Thyroid gland (tissue), 4 donors: ENCODE measurements at places on chromosomes 1 and 21. TPM values are rescaled to one million over a fixed set of nuclear protein-coding genes. Genes with fewer than 3 reads are reported as not detected.
A peak's percentile ranks its signal among the peaks of the same experiment; 100 is the strongest.

- no peaks in the 10 kb centered on the region for H3K4me1 ChIP-seq
- no peaks in the 10 kb centered on the region for H3K27me3 ChIP-seq
- no peaks in the 10 kb centered on the region for H3K36me3 ChIP-seq
- H3K4me3 ChIP-seq: no peak overlapping the region
Measured at GRCh38 chr1:63991685-63992084, 211.7 kb upstream of the UBE2U start.

DNA sequence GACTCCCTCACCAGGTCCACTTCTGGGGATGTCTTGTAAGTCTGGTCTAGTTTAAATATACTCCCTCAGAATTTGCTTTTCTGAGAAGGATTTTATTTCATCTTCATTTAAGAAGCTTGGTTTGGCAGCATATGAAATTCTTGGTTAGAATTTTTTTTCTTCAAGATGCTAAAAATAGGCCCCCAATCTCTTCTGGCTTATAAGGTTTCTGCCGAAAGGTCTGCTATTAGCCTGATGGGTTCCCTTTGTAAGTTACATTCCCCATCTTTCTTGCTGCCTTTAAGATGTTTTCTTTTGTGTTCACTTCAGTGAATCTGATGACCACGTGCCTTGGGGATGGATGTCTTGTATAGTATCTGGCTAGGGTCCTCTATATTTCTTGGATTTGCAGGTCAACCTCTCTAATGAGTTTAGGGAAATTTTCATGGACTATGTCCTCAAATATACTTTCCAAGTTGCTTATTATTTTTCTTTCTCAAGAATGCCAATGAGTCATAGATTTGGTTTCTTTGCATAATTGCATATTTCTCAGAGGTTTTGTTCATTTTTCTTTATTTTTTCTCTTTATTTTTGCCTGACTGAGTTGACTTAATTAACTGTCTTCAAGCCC lies 19.4 kb downstream of the TCP10L start:
- no peaks in the 10 kb centered on the region for H3K4me1 ChIP-seq

GRCh38 chr1:205301842-205302588 lies 19.5 kb downstream of the NUAK2 start:
- no peaks in the 10 kb centered on the region for H3K27me3 ChIP-seq
- peaks cover 34% of the 10 kb centered on the region for H3K36me3 ChIP-seq
- H3K4me1 ChIP-seq: peaks cover 48% of the 10 kb centered on the region

GRCh38 chr1:224635356-224635755 lies 19.2 kb downstream of the CNIH3 start:
- no peak overlapping the region for H3K27ac ChIP-seq
- H3K4me3 ChIP-seq: no peak overlapping the region
- no peaks in the 10 kb centered on the region for H3K4me1 ChIP-seq

DNA sequence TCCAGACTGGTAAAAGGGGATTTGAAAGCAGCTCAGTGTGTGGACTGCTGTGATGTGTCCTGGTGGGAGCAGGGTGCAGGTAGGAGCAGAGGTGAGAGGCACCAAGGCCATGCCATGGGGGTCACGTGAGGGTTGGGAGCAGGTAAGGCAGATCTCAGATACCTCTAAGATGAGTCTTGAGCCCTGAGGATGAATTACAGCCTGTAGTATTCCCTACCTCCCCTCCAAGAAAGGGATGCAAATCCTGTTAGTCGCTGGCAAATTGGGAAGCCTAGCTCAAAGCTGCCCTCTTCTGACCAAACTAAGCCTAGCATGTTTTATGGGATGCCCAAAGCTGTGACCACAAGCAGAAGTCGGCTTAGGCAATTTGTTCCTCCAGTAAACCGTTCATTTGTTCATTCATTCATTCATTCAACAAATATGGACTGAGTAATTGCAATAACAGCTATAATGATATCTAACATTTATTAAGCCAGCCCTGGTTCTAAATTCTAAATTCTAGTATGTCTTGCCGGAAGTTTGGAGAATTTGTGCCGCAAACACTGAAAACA lies 3.9 kb upstream of the NUAK2 start:
- H3K27ac ChIP-seq: no peak overlapping the region
- no peak overlapping the region for H3K4me3 ChIP-seq

DNA sequence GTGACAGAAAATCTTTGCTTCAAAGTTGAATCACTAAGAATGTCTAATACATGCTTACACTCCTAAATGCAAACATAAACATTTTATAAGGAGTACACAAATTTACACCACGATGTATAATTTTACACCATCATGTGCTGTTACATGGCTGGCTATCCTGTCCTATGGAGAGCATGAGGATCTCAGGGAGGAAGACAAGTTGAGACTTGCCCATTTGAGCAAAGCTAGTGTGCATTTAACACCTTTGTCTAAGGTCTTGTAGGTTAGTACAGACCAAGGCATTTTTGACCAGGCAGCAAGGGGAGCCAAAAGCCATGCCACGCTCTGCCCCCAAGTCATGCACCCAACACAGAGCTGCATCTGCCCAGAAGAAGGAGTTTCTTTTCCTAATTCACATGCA lies 14.5 kb upstream of the COG2 start:
- H3K4me1 ChIP-seq: no peaks in the 10 kb centered on the region
- no peak for DNase-seq
- no peaks in the 10 kb centered on the region for H3K36me3 ChIP-seq
- H3K4me3 ChIP-seq: no peak overlapping the region

DNA sequence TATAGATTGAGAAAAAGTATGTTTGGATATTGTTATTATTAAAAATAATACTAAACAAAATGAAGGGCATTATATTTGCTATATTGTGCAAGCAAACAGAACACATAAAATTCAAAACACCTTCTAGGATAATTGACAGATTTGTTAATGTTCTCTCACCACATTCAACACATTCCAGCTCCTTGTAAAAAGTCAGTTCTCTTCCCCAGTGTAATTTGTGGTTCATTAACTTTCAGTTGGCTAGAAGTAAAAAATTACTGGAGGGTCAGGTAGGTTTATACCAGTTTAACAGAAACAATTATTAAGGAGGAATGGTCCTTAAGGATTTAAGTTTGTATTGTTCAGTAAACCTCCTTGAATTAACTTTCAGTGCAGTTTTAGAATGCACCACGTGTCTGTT lies 1235.3 kb upstream of the ADGRL2 start:
- no peaks in the 10 kb centered on the region for H3K36me3 ChIP-seq
- no peaks in the 10 kb centered on the region for H3K4me1 ChIP-seq
- H3K4me3 ChIP-seq: no peak overlapping the region
- no peaks in the 10 kb centered on the region for H3K27me3 ChIP-seq
- H3K27ac ChIP-seq: no peak overlapping the region

- H3K27me3 ChIP-seq: no peaks in the 10 kb centered on the region
- peak; percentile 21 for DNase-seq
- H3K27ac ChIP-seq: no peak overlapping the region
- no peaks in the 10 kb centered on the region for H3K36me3 ChIP-seq
- H3K4me1 ChIP-seq: no peaks in the 10 kb centered on the region
Measured at GRCh38 chr21:26405735-26406361, 167.2 kb downstream of the CYYR1 start.

- no peaks in the 10 kb centered on the region for H3K4me1 ChIP-seq
- no peaks in the 10 kb centered on the region for H3K36me3 ChIP-seq
- no peak for DNase-seq
- H3K27me3 ChIP-seq: no peaks in the 10 kb centered on the region
- H3K4me3 ChIP-seq: no peak overlapping the region
- no peak overlapping the region for H3K27ac ChIP-seq
Measured at GRCh38 chr1:22995774-22996173, 19.9 kb downstream of the TEX46 start.

DNA sequence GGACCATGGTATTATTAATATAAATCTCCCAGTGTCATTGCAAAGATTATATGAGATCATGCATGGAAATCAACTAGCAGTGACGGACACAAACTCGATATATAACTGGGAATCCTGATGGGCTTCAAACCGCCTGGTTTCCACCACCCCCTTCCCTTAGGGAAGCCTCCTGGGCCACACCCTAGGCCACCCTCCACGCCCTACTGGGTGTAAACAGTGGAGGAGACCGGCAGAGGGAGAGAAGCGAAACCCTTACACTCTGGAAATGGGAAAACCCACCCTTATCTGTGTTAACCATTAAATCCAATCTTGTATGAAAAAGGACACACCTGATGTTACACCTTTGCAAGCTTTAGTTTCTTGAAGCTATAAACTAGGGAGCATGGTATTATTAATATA lies 595 bp upstream of the ZNHIT6 start:
- H3K27me3 ChIP-seq: no peaks in the 10 kb centered on the region
- no peaks in the 10 kb centered on the region for H3K36me3 ChIP-seq
- no peak for DNase-seq
- H3K4me3 ChIP-seq: no peak overlapping the region

- no peaks in the 10 kb centered on the region for H3K4me1 ChIP-seq
- H3K4me3 ChIP-seq: no peak overlapping the region
- no peaks in the 10 kb centered on the region for H3K27me3 ChIP-seq
- no peaks in the 10 kb centered on the region for H3K36me3 ChIP-seq
- DNase-seq: no peak
- H3K27ac ChIP-seq: no peak overlapping the region
Measured at GRCh38 chr21:42694751-42695696, 41.6 kb downstream of the PDE9A start.

- no peaks in the 10 kb centered on the region for H3K36me3 ChIP-seq
- no peak overlapping the region for H3K4me3 ChIP-seq
- H3K4me1 ChIP-seq: peaks cover 8% of the 10 kb centered on the region
- H3K27me3 ChIP-seq: no peaks in the 10 kb centered on the region
Measured at GRCh38 chr1:24339996-24340395, 20.8 kb downstream of the GRHL3 start.

DNA sequence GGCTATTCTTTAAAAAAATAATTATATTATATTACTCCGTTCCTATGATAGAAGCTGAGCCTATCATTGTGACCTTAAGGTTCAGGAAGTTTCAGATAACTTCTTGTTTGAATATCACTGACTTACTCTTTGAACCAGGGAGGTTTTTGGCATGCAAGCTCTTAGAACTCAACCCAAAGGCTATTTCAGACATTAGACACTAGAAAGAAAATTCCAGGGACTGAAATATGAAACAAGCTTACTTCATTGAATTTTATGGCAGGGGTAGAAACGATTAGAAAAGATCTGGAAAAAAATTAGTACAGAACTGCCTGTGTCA lies 159.6 kb downstream of the DENND1B start:
- H3K4me1 ChIP-seq: no peaks in the 10 kb centered on the region
- no peak overlapping the region for H3K27ac ChIP-seq
- no peak overlapping the region for H3K4me3 ChIP-seq
- H3K36me3 ChIP-seq: no peaks in the 10 kb centered on the region
- no peaks in the 10 kb centered on the region for H3K27me3 ChIP-seq

DNA sequence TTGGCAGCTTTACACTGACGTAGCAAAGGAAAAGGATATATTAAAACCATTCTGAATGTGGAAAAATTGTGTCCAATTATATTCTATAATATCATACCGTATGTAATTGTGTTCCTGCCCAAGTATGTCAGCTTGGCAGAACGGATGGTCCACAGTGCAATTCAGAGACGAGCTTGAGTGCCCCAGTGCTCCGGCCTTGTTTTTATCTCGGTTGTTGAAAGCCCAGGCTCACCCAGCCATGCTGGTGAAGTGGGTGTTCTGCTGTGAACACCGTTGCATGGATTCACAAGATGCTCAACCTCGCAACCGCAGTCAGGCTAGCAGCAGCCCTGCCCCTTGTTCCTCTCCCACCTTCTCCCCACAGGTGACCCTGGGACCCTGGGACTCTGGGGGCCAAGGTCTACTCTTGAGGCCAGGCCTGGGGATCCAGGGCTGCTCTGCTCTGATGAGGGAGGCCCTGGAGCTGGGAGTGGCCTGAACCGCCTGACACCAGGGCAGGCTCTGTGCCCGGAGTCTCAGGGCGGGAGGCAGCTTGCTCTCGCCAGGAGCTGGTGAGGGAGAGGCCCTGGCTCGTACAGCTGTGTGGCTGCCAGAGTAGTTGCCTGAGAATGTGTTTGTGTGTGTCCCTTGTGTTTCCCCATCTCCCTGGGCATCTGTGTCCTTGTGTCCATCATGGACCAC lies 11.2 kb downstream of the PTPRF start:
- H3K27ac ChIP-seq: peak overlapping the region; percentile 56
- no peak overlapping the region for H3K4me3 ChIP-seq
- H3K4me1 ChIP-seq: peaks cover 68% of the 10 kb centered on the region
- no peaks in the 10 kb centered on the region for H3K36me3 ChIP-seq
- DNase-seq: peak; percentile 89

DNA sequence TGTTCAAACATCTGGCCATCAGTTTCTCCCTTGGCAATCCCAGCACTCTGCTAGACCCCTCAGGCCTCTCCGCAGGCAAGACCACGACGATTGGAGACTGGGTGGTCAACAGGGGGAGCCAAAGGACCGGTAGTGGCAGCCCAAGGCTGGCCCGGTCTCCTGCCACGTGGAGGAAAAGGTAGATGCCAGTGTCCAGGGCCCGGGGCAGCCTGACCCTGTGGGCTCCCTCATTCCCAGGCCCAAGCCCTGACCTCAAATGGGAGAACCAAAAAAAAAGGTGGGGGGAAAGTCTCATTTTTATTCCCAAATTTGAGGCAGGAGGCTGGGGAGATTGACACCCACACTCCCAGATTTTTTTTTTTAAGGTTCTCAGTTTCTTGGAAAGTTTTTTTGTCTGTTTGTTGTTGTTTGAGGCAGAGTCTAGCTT lies 24.8 kb downstream of the S100A6 start:
- peaks cover 6% of the 10 kb centered on the region for H3K4me1 ChIP-seq
- no peaks in the 10 kb centered on the region for H3K36me3 ChIP-seq
- H3K27ac ChIP-seq: no peak overlapping the region
- H3K4me3 ChIP-seq: no peak overlapping the region

GRCh38 chr21:36381841-36382589 lies 3.2 kb upstream of the CHAF1B start:
- no peak overlapping the region for H3K4me3 ChIP-seq
- peaks cover 14% of the 10 kb centered on the region for H3K4me1 ChIP-seq
- no peak for DNase-seq
- no peaks in the 10 kb centered on the region for H3K27me3 ChIP-seq

- no peak overlapping the region for H3K27ac ChIP-seq
- H3K27me3 ChIP-seq: no peaks in the 10 kb centered on the region
- no peak overlapping the region for H3K4me3 ChIP-seq
- peaks cover 6% of the 10 kb centered on the region for H3K4me1 ChIP-seq
- no peak for DNase-seq
- no peaks in the 10 kb centered on the region for H3K36me3 ChIP-seq
Measured at GRCh38 chr1:25854554-25854953, 4.7 kb downstream of the AUNIP start.

GRCh38 chr1:39727221-39727931 lies 11.3 kb upstream of the PPIE start:
- H3K4me3 ChIP-seq: no peak overlapping the region
- no peak for DNase-seq
- H3K4me1 ChIP-seq: no peaks in the 10 kb centered on the region
- H3K36me3 ChIP-seq: no peaks in the 10 kb centered on the region

DNA sequence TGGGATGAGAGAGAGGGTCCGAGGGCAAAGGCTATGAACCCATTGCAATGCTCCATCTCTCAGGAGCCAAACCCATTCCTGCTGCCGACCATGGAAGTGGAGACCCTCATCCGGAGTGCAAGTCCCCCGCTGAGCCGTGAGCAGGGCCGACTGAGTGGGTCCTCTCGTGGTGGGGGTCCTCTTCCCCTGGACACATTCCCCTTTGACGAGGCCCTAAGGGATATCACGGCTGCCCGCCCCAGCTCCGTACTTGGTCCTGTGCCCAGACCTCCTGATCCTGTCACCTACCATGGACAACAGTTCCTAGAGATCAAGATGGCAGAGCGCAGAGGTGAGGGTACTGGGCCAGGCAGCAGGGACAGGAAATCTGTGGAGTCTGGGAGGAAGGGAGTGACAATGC lies 11.0 kb downstream of the HYI start:
- H3K27ac ChIP-seq: no peak overlapping the region
- H3K36me3 ChIP-seq: peaks cover 86% of the 10 kb centered on the region
- H3K4me3 ChIP-seq: no peak overlapping the region
- DNase-seq: no peak
- no peaks in the 10 kb centered on the region for H3K27me3 ChIP-seq

The ADAM30 gene
- not detected for total RNA-seq

The TTC34 gene
- total RNA-seq: 1.7 TPM

The ORC1 gene
- 1.1 TPM for total RNA-seq

The CHI3L1 gene
- 5.5 TPM for total RNA-seq

The XCL2 gene
- not detected for total RNA-seq

The ASPM gene
- total RNA-seq: 0.22 TPM

The CAMTA1 gene
- 89.6 TPM for total RNA-seq
